ENCODE measurements at places on chromosomes 5 and 9.

DNA sequence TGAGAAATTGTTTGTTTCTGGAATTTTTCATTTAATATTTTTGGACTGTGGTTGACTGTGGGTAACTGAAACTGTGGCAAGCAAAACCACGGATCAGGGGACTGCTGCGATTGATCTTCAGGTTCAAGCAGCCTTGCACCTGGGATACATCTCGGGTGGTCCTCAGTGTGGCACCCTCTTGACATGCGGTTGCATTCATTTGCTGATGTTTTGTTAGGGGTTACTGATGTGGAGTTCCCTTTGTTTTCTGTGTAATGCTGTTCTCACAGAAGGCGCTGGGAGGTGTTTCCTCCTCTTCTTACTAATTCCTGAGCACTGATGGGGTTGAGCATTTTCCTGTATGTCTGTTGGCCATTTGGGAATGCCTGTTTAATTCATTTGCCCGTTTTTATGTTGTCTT lies 60.4 kb downstream of the EHMT1 start:
- H3K4me3 ChIP-seq, result no peak overlapping the region
- H3K27ac ChIP-seq, result no peak overlapping the region
- DNase-seq, result no peak
- peaks cover 2% of the 10 kb centered on the region for H3K36me3 ChIP-seq
- peaks cover 16% of the 10 kb centered on the region for H3K4me1 ChIP-seq

- DNase-seq, result no peak
- no peaks in the 10 kb centered on the region for H3K36me3 ChIP-seq
- H3K27ac ChIP-seq, result no peak overlapping the region
- H3K4me1 ChIP-seq, result peaks cover 8% of the 10 kb centered on the region
These were observed 344.1 kb downstream of the BNC2 start for GRCh38 chr9:16526380-16526779.

GRCh38 chr9:35756275-35757225 lies 2.5 kb upstream of the MSMP start:
- DNase-seq, result peak; percentile 81
- H3K27me3 ChIP-seq, result no peaks in the 10 kb centered on the region
- peak overlapping the region; percentile 71 for H3K4me3 ChIP-seq
- H3K27ac ChIP-seq, result peak overlapping the region; percentile 92
- peaks cover 37% of the 10 kb centered on the region for H3K36me3 ChIP-seq

DNA sequence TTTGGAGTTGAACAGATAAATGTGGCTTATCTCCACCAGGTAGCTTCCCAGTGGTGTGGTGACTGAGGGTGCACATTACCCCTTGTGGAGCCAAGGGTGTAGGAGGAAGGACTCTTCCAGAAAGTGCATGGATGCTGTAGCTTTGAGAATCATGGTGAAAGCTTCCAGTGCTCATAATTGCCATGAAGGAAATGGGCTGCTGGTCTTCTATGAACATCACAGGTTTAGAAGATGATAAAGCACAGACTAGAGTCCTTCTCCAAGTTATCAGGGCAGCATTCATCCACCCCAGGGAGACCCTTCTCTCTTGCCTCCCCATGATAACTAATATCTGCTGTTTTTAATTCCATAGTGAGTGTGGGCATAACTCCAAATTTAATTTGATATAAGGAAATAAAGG lies 93.4 kb upstream of the CHD1 start:
- no peak for DNase-seq
- no peaks in the 10 kb centered on the region for H3K36me3 ChIP-seq
- peaks cover 26% of the 10 kb centered on the region for H3K4me1 ChIP-seq
- H3K27ac ChIP-seq, result no peak overlapping the region
- no peak overlapping the region for H3K4me3 ChIP-seq
- H3K27me3 ChIP-seq, result no peaks in the 10 kb centered on the region

DNA sequence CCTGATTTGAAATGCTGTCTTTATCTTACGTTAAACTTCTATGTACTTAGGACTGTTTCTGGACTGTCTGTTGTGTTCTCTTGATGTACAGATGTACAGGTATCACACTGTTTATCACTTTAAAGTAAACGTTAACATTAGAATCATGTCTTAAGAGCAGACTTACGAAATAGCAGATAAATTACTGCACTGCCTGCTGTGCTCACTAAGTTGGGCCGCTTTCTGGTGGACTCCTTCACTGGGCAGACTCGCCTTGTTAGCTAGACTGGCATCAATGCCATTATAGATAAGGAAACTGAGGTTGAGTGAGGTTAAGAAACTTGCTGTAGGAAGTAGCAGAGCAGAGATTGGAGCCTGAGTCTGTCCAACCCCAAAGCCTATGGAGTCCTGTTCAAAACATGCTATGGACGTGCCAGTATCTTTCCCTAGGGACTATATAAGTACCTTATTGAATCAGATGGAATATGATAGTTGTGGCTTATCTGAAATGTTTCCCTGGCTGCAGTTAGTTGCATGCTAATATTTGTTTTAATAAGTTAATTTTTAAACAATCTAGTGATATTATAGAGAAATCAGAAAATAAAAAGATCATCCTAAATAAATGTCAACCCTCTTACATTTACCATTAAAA lies 16.9 kb downstream of the ZNF618 start:
- DNase-seq, result no peak
- H3K4me1 ChIP-seq, result no peaks in the 10 kb centered on the region
- H3K27ac ChIP-seq, result no peak overlapping the region
- H3K27me3 ChIP-seq, result no peaks in the 10 kb centered on the region

DNA sequence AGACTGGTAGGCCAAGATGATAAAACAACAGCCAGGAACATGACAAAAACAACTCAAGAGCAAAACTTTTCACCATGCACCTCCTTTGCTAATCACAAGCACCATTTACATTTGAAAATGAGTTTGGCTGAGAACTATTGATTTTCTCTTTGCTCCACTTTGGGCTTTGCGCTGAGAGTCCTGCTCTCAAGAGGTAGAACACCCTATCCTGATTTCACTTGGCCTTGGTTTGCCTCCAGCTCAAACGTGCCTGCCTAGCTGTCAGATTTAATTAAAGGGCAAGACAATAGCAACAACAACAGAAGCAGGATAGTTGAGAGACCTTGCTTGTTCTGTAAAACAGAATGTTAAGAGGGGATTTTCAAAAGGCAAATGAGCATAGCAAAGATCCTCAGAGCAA lies 128.2 kb upstream of the ASTN2 start:
- H3K27me3 ChIP-seq, result peaks cover 1% of the 10 kb centered on the region
- no peak overlapping the region for H3K27ac ChIP-seq
- H3K4me3 ChIP-seq, result no peak overlapping the region
- no peaks in the 10 kb centered on the region for H3K4me1 ChIP-seq
